Esophagus muscularis mucosa (tissue), 4 donors: ENCODE measurements at places on chromosomes 13 and 19.

DNA sequence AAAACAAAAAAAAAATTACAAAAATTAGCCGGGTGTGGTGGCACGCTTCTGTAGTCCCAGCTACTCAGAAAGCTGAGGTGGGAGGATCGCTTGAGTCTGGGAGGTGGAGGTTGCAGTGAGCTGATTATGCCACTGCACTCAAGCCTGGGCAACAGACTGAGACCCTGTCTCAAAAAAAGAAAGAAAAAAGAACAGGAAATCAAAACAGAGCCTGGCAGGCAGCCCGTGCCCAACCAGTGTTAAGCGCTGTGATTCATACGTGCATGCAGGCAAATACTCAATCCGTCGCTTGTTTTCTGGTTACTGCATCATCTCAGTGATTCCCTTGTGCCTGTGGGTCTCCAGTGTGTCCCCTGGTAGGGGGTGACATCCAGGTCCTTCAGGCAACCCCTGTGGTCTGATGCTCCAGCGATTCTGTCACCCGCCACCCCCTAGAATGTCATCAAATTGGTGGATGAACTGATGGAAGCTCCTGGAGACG, 18.1 kb downstream of the DDX39A start:
- DNase-seq: no peak

- no peak for DNase-seq
These were observed 41.4 kb downstream of the CEBPG start for GRCh38 chr19:33414667-33415605.

GRCh38 chr19:54416695-54417491, 1.6 kb downstream of the TTYH1 start:
- DNase-seq: no peak

DNA sequence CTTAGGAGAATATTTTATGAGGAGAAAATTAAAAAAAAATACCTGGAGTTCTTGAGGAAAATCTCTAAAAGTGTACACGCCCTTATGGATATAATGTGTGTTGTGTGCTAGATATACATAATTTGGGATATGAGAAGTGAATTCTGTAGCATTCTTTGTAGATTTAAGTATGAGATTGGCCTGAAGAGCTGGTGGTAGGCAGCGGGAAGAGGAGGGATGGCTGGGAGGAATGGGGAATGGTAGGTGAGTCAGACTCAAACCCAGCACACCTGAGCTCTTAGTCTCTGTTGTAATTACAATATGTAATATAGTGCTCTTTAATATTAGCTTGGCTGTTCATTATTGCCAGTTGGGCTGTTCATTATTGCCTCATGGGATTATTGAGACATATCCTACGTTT, 7.0 kb downstream of the CHAMP1 start:
- no peak for DNase-seq

DNA sequence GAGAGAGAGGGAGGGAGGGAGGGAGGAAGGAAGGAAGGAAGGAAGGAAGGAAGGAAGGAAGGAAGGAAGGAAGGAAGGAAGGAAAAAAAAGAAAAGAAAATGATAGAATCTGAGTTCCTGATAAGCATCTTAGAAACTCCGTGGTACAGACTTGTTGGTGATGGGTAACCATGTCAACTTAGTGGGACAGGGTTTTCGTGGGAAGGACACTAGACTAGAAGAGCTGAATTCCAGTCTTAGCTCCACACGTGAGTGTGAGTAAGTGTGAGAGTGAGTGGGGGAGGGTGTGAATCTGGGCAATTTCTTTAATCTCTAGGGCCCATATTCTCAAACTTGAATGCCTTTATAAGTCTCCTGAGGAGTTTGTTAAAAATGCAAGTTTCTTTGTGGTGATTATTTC, 35.0 kb downstream of the PABPC3 start:
- DNase-seq: no peak
